Stimulated activated CD8-positive, alpha-beta memory T cell treated with anti-CD3 and anti-CD28 coated beads, Interleukin-4, amount 100 ng/mL, for 24 hours (primary cell): ENCODE measurements at places on chromosomes 3 and 15.
A peak's percentile ranks its signal among the peaks of the same experiment; 100 is the strongest.

- no peak for DNase-seq
Observed at GRCh38 chr15:38029736-38030135, 95.3 kb downstream of the TMCO5A start.

DNA sequence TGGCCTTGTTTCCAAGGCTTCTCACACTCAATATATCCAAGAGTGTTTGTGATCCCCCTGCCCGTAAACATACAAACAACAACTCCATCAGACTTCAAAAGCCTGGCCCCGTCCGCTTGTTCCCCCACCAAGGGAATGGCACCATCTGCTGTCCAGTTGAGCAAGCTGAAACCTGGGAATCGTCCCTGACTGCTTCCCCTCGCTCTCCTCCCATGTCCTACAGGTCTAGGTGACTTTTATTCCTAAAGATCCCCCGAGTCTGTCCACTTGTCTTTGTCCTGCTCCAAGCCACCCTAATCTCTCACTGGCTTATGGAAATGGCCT lies 27.9 kb upstream of the FAM174B start:
- DNase-seq: no peak

- no peak for DNase-seq
Observed at GRCh38 chr3:66723231-66723630, 222.4 kb upstream of the LRIG1 start.

DNA sequence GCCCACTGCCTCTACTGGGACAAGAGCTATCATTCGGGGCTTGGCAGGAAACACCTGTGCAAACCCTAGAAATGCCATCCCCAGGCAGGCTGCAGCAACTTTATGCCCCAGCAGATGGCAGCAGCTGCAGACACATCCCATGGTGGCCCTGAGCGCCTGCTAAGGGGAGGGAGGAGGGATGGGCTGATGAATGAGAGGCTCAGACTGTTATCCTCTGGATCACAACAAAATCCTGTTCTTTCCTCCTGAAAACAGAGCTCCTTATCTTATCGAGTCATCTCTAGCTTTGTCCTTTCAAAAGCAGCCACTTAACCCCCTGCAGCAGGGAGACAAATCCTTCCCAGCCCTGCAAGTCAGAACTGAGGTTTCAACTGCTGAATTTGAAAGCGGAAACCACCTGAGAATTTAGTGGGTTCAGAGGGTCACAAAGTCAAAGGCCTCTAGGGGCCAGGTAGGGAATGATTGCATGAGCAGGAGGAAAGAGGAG lies 90.6 kb upstream of the PROK2 start:
- DNase-seq: peak; percentile 67

- no peak for DNase-seq
Observed at GRCh38 chr15:96293441-96293840, 37.1 kb upstream of the NR2F2 start.

DNA sequence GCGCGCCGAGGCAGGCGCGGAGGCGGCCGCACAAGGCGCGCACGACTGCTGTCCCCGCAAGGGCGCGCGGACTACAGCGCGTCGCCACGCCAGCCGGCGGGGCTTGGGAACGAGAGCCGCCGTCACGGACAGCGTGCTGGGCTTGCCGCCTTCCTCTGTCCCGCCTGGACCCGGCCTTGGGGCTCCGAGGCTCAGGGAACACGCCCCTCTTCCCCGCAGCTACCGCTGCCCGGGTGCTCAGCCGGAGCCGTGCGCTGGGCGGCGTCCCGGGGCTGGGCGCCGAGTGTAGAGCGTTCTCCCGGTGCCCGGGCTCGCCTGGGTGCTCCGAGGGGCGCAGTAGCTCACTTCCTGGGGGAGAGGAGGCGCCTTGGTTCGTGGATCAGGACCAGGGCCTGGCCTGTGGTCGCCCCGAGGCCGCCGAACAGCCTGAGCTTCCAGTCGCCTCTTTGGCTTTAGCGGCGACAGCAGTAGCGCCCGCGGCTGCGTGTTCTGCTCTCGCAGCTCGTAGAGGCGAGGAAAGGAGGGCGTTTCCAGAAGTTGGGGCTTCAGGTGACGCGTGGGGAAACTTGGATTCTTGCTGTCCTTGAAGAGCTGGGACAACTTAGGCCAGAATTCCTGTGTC lies 226.7 kb upstream of the C2CD4B start:
- DNase-seq: no peak

DNA sequence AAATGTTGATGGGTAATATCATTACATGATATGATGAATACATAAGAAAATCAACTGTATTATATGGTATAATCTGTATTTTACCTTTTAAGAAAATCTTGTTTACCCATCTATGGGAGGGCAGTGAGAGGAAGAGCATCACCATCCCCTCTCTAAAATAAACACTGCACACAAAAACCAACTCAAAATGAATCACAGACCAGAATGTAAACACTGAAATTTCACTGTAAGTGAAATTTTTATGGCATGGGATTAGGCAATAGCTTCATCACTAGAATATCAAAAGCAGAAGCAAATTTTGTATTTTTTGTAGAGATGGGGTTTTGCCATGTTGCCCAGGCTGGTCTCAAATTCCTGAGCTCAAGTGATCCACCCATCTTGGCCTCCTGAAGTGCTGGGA lies 26.2 kb downstream of the IFT80 start:
- DNase-seq: no peak

DNA sequence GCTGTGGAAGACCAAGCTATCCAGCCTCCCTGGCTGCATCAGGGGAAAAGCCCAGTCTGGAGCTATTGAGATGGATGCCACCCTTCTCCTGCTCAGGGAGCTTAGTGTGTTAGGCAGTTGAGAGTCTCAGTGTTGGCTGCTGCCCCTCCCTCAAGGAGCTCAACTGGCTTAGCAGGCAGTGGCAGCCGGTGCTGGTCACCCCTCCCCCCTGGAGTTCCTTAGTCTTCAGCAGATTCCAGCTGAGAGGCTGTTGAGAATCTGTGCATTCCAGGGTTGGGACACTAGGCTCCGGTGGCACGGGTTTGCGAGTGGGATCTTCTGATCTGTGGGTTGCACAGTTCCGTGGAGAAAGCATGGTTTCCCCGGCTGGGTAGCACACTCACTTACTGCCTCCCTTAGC lies 883.8 kb downstream of the NSUN3 start:
- no peak for DNase-seq
